ENCODE measurements at places on chromosomes 5 and 9. TPM values are rescaled to one million over a fixed set of nuclear protein-coding genes. Genes with fewer than 3 reads are reported as not detected.

DNA sequence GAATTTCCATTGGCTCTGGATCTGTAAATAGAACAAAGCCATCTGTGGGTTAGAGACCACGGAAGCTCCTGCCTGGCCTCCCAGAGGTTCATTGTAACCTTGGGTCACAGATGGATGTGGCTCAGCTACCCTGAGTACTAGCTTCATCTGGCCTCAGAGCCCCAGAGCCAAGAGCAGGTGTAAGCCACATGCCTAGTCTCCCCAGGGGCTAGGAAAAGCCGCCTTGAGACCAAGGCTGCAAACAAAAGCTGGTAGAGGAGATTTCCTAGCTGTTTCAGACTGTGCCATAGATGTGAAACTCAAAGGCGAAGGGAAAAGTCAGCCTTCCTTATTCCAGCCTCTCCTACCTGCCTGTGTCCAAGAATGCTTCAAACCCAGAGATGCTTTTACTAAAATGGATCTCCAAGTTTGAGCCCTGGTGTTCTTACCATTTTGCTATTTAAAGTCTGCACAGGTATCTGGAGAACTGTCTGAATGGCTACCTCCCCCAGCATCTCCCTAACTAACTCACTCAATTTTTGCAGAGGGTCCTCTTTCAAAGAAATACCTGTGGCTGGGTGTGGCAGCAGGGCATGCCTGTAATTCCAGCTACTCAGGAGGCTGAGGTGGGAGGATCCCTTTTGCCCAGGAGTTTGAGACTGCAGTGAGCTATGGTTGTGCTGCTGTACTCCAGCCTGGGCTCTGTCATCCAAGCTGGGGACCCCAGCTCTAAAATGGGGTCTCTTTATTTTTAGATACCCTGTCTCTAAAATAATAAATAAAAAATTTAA is 42.3 kb upstream of the MAP1B start:
- no peaks in the 10 kb centered on the region for H3K27me3 ChIP-seq
- H3K36me3 ChIP-seq, result no peaks in the 10 kb centered on the region
- no peak overlapping the region for H3K4me3 ChIP-seq
- H3K4me1 ChIP-seq, result no peaks in the 10 kb centered on the region

DNA sequence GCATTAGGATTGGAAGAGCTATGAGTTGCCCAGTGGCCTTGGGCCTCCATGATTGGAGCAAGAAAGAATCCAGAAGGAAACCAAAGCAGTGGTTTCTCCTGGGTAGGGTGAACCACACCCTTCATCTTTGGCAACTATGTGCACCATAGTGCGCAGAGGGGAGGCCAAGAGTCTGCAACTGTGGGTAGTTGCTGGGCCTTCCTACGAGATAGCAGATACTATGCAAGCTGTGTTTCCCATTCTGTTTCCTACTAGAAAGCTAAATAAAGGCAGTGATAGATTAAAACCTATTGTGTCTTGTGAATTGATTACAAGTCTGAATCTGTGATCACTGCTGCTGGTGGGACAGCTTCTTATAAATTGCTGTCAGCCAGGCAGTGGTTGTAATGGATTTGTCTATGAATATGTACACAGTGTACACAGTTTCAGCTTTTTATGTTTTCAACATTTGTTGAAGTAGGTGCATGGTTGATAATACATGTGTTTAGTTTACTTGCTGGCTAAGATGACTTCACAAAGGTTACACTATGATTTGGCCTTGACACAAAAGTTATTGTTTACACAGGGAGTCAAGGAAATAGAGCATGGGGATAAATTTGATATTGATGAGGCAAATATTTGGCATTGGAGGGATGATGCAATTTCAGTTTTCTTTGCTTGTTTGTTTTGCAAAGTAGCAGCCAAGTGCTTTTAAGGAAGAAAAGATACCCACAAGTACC is 23.7 kb upstream of the PDE8B start:
- no peak overlapping the region for H3K27ac ChIP-seq
- no peak for DNase-seq
- no peaks in the 10 kb centered on the region for H3K27me3 ChIP-seq
- H3K4me3 ChIP-seq, result no peak overlapping the region
- no peaks in the 10 kb centered on the region for H3K36me3 ChIP-seq

DNA sequence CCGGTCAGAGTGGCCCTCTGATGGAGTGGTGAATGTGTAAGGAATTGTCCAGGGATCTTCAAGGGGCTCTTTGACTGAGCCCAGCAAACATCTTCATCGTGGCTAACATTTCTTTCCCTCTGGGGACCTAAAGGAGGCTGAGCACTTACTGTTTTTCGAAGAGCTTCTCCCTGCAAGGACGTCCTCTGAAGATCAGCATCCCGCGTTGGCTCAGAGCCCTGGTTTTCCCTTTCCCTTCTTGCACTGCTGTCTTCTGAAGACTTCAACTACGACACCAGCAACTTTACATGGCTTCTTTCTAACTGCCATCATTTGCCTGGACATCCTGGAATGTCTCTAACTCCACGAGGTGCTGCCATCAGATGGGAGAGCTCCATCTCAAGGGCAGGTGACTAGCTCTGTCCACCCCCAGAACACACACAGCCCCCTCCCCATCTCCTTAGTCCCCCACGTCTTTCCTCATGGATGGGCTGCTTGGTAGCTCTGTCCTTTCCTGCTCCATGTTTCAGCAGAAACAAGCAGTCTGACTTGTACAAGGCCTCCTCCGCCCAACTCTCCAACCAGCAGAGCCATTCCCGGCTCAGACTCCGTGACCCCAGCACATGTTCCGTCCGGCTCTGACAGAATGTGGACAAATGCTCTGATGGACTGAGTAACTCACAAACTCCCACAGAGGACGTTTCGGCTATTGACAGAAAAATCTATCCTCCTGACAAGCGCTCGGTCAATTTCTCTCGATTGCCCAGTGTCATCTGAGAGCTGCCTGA is 17.1 kb downstream of the SHB start:
- no peak overlapping the region for H3K27ac ChIP-seq
- no peak for DNase-seq
- no peak overlapping the region for H3K4me3 ChIP-seq
- no peaks in the 10 kb centered on the region for H3K27me3 ChIP-seq
- no peaks in the 10 kb centered on the region for H3K4me1 ChIP-seq

DNA sequence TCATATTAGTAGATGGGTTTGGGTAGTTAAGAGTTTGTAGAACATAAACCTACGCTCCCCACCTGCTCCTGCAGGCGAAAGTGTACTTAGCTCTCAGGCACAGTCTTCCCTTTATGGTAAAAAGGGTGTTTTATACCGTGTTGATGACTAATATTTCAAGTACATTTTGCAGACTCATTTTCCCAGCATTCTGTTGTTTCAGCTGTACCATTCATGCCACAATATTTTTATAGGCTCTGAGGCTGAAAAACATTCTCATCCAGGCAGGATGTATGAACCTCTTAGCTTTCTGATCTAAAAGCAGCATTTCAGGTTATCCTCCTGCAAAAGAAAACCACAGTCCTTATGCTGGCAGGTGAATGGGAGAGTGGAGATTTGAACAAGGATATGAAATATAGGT is 231.4 kb downstream of the NR2F1-AS1 start:
- DNase-seq, result no peak
- H3K4me3 ChIP-seq, result no peak overlapping the region
- no peaks in the 10 kb centered on the region for H3K27me3 ChIP-seq
- no peaks in the 10 kb centered on the region for H3K4me1 ChIP-seq

- no peak overlapping the region for H3K27ac ChIP-seq
- no peaks in the 10 kb centered on the region for H3K36me3 ChIP-seq
- no peaks in the 10 kb centered on the region for H3K27me3 ChIP-seq
Observed at GRCh38 chr5:104048231-104048630, 485.6 kb upstream of the NUDT12 start.

DNA sequence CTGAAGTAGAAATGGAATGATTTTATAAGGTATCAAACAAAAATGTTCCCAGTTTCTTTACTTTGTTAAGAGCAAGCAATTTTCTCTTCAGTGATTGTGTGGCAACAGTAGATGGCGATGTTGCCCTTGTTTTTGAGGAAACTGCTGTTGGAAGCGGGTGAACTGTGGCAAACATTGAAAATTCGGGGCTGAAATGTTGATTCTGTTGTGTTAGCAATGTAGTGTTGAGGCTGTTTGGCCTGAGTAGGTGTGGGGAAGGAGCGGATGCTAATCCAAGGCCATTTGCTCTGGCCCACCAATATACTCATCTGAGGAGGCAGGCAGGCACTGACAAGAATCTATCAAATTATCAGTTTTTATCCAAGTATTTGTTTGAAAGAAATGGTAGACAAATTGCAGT is 129.8 kb downstream of the SLC12A2 start:
- H3K27ac ChIP-seq, result no peak overlapping the region
- no peaks in the 10 kb centered on the region for H3K4me1 ChIP-seq
- peak; percentile 59 for DNase-seq
- H3K27me3 ChIP-seq, result no peaks in the 10 kb centered on the region
- no peaks in the 10 kb centered on the region for H3K36me3 ChIP-seq

DNA sequence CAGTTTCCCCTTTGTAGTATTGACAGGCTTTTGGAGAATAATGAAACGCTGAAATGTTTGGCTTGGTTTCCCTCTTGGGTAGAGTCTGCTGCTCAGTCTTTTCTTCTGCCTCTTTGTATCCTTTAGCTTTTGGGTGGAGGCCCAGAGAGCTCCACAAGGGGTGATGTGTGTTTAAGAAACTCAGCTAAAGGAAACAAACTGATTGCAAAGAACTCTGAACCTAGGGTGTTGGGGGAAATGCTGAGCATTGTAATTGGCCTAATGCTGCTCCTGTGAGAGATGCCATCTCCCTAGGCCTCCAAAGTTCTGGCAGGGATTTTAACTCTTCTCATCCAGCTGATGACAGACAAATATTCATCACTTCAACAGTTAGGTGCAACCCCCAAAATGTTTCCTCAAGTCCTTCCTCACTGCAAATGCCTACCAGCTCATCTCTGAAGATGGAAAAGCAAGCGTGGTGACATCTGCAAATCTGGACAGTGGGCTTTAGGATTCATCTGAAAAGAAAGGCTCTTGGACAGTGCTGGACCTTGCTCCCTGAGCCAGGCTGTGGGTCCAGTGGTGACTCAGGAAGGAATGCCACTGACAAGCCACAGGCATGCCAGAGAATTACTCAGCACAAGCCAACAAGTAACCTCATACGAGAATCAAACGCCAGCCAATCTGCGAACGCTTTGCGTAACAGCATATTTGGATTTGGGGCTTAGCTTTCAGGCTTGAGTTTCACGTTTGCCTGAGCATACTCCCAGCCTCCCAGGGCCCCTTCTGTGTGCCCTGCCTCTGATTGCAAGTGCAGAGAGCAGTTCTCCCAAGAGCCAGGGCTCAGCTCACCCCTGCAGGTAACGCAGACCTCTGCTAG is 30.5 kb upstream of the ZSWIM6 start:
- H3K4me1 ChIP-seq, result no peaks in the 10 kb centered on the region
- no peak overlapping the region for H3K4me3 ChIP-seq
- H3K27ac ChIP-seq, result peak overlapping the region; percentile 33
- H3K36me3 ChIP-seq, result no peaks in the 10 kb centered on the region
- no peaks in the 10 kb centered on the region for H3K27me3 ChIP-seq

GRCh38 chr5:171823269-171823668 is 37.7 kb downstream of the SMIM23 start:
- no peaks in the 10 kb centered on the region for H3K4me1 ChIP-seq
- no peak overlapping the region for H3K27ac ChIP-seq
- H3K36me3 ChIP-seq, result no peaks in the 10 kb centered on the region
- DNase-seq, result peak; percentile 63
- H3K27me3 ChIP-seq, result no peaks in the 10 kb centered on the region

DNA sequence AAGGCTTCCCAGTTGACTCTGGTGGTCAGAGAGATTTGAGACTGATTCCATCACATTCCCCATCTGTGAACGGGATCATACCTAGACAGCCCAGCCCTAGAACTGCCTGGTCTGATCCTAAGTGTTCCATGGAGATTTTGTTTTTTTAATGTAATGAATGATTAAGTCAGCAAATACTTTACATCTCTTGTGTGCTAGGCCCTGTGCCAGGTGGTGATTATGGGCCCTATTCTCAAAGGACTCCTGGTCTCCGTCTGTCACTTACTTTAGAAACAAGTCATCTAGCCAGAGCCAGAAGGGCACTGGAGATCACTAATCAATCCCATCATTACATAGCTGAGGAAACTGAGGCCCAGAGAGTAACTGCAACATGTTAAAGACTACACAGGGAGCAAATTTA is 1.1 kb upstream of the GPX3 start:
- DNase-seq, result no peak
- no peak overlapping the region for H3K27ac ChIP-seq
- no peaks in the 10 kb centered on the region for H3K27me3 ChIP-seq
- H3K36me3 ChIP-seq, result no peaks in the 10 kb centered on the region

DNA sequence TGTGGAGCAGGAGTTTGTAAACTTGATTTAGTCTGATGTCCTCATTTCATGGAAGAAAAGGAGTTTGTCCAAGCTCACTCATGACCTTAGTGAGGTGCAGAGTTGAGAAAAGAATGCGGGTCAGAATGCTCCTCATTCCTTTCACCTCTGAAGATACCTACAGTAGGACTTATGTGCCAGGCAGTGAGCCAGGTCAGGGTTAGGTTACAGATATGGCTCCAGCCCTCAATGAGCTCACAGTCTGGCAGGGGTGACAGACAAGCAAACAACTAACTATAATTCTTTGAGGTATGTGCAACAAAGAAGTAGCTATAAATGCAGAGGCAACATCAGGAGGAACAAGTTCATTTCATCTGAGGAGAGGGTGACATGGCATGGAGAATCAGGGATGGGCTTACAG is 102.5 kb downstream of the SPATA31D1 start:
- H3K4me3 ChIP-seq, result no peak overlapping the region
- no peak overlapping the region for H3K27ac ChIP-seq
- H3K4me1 ChIP-seq, result no peaks in the 10 kb centered on the region

The AGXT2 gene
- 4.8 TPM for total RNA-seq

DNA sequence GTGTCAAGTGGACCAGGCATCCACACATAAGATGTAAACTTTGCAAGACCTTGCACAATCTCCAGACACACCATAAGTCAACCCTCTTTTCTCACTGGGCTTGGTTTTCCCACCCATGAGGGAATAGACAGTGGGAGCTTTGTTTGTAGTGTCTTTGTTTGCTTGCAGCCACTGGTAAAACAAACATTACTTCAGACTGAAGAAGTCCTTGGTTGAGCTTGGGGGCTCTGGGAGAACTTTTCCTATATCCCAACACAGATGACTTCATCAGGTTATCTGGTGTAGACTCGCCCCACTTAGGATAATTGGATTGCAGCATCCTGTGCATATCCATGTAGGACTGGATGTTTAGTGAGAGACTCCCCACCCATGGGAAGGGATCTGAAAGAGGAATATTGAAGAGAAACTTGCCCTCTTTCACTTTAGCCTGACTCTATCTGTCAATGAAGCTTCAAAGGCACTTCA is 11.5 kb upstream of the ADGRV1 start:
- DNase-seq, result no peak
- no peaks in the 10 kb centered on the region for H3K36me3 ChIP-seq
- H3K4me3 ChIP-seq, result no peak overlapping the region
- H3K27me3 ChIP-seq, result no peaks in the 10 kb centered on the region
- H3K4me1 ChIP-seq, result no peaks in the 10 kb centered on the region
- no peak overlapping the region for H3K27ac ChIP-seq

DNA sequence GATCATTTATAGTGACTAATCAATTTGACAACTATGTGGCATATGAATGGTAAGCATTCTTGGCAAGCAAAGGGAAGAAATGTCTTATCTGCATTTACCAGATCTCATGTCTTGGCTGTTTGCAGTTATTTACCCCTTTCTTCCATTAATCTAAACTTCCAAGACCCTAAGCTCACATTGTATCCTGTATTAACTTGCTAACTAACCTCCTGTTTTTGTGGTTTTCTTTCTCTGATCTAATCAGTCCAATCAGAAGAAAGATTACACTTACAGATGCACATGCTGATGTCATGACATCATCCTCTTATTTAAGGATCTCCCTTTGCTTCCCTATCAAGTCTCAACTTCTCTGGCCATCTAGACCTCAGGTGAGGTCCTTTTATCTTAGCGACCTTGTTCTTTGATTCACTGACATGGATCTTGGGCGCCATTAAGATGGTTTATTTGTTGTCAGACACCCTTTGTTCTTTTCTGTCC is 95.5 kb downstream of the F2RL2 start:
- no peaks in the 10 kb centered on the region for H3K27me3 ChIP-seq
- H3K4me1 ChIP-seq, result no peaks in the 10 kb centered on the region
- no peaks in the 10 kb centered on the region for H3K36me3 ChIP-seq
- H3K27ac ChIP-seq, result no peak overlapping the region
- no peak for DNase-seq
